Uterus (tissue), 4 donors: ENCODE measurements at places on chromosomes 5 and 9. TPM values are rescaled to one million over a fixed set of nuclear protein-coding genes. Genes with fewer than 3 reads are reported as not detected.
A peak's percentile ranks its signal among the peaks of the same experiment; 100 is the strongest.

Gene ENTPD8
- total RNA-seq = not detected

DNA sequence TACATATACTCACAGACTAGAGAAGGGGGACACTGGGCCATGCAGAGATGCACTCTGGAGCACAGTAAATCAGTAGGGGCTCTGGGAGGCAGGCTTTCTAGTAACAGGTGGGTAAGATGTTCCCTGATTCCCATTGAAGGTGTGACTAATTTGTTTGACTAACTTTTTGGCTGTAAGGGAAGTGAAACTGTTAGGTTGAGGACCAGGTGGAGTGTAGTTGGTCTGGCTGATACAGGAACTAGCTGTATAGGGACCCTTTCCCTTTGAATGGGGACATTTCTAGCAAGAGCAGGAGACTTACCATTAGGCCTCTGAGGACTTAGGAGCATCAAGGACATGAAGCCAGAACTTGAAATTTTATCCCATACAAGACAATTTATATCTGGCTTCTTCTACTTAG lies 989.6 kb upstream of the COX7C start:
- H3K27ac ChIP-seq = no peak overlapping the region
- no peaks in the 10 kb centered on the region for H3K36me3 ChIP-seq
- H3K4me1 ChIP-seq = no peaks in the 10 kb centered on the region
- no peak overlapping the region for H3K4me3 ChIP-seq
- DNase-seq = no peak
- H3K27me3 ChIP-seq = no peaks in the 10 kb centered on the region

GRCh38 chr9:13113751-13114150 lies 165.7 kb downstream of the MPDZ start:
- no peaks in the 10 kb centered on the region for H3K4me1 ChIP-seq
- no peaks in the 10 kb centered on the region for H3K27me3 ChIP-seq
- DNase-seq = no peak
- H3K27ac ChIP-seq = no peak overlapping the region
- H3K36me3 ChIP-seq = no peaks in the 10 kb centered on the region
- no peak overlapping the region for H3K4me3 ChIP-seq

DNA sequence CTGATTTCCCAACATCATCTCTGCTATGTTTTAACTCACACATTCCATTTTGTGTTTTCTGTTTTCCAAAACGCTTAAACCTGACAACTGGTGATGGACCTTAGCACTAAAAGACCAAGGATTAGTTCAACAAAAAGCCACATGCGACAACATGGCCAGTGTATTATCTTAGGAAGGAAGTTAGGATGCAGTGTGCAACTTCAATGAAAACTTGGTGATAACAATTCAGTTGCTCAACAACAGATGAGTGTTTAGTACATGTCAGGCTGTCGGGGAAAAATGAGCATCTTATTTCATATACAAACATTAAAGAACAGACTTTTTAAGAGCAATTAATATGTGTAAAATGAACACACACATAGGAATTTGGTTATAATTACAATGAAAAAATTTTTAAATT lies 780.0 kb downstream of the SEMA5A start:
- no peaks in the 10 kb centered on the region for H3K36me3 ChIP-seq
- H3K4me1 ChIP-seq = no peaks in the 10 kb centered on the region
- H3K27ac ChIP-seq = no peak overlapping the region
- H3K27me3 ChIP-seq = no peaks in the 10 kb centered on the region

DNA sequence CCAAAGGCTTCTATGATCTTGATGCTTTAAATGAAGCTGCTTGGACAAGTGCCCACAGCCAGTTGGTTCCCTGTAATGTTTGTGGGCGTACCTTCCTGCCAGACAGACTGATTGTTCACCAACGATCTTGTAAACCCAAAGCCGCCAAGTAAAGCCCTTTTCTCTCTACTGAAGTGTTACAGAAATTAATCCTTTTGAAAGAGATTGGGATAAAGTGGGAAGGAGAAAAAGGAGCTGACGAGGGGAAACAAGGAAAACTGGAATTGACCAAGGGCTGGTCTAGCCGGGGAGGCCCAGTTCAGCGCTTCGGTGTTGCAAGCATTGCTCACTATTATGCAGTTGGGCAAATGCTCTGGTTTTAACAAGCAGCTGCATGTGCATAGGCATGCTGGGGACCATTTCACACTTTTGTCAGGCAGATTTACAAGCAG lies 53.2 kb downstream of the ZNF474 start:
- H3K4me1 ChIP-seq = peaks cover 11% of the 10 kb centered on the region
- peak; percentile 41 for DNase-seq
- H3K4me3 ChIP-seq = no peak overlapping the region
- H3K27ac ChIP-seq = peak overlapping the region; percentile 69
- no peaks in the 10 kb centered on the region for H3K27me3 ChIP-seq

GRCh38 chr5:160556846-160557245 lies 135.2 kb downstream of the PTTG1 start:
- no peak for DNase-seq
- H3K4me1 ChIP-seq = no peaks in the 10 kb centered on the region
- no peak overlapping the region for H3K27ac ChIP-seq
- H3K4me3 ChIP-seq = no peak overlapping the region

Gene MOB3B
- 2.0 TPM for total RNA-seq

DNA sequence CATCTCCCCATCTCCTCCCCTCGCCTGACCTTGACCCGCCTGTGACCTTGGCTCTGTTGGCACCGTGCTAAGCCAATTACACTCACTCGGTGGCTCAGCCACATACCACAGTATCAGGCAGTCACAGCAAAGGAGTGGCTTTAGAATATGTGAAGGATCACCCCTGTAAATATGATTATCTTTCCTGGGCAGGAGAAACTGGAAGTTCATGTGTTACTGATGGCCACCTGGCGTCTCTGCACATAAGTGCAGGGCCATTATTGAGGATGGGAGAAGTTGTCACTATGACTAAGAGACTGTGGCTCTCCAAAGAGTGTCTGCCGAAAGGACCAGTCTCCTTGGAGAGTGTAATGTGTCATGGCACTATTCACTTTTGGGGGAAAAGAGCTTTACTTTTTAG lies 116.9 kb upstream of the S1PR3 start:
- H3K4me3 ChIP-seq = no peak overlapping the region
- no peak overlapping the region for H3K27ac ChIP-seq
- no peaks in the 10 kb centered on the region for H3K27me3 ChIP-seq

- H3K36me3 ChIP-seq = peaks cover 4% of the 10 kb centered on the region
- H3K4me3 ChIP-seq = no peak overlapping the region
- H3K27me3 ChIP-seq = no peaks in the 10 kb centered on the region
- H3K4me1 ChIP-seq = no peaks in the 10 kb centered on the region
- H3K27ac ChIP-seq = no peak overlapping the region
- no peak for DNase-seq
Measured at GRCh38 chr9:31146485-31147166, 1237.8 kb upstream of the ACO1 start.

Gene ARL14EPL
- total RNA-seq = not detected

DNA sequence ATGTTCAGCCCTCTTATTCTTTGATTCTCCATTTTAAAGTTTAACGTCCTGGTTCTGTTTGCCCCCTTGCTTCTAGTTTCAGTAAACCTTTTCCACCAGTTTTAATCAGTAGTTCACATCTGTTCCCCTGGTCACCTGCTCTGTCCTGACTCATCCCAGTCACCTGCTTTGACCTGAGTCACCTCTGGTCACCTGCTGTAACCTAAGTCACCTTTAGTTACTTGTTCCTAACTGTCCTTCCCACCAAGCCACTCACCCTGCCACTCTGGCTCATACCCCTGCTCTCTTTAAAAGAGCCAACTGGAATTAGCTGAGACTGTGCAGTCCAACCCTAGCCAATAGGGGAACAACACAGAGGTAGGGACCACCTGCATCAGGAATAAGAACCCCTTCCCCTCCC lies 43.0 kb downstream of the SEMA6A start:
- H3K36me3 ChIP-seq = no peaks in the 10 kb centered on the region
- H3K4me1 ChIP-seq = no peaks in the 10 kb centered on the region
- no peak overlapping the region for H3K27ac ChIP-seq
- no peaks in the 10 kb centered on the region for H3K27me3 ChIP-seq
- DNase-seq = no peak
- no peak overlapping the region for H3K4me3 ChIP-seq

- no peak overlapping the region for H3K4me3 ChIP-seq
- H3K27me3 ChIP-seq = no peaks in the 10 kb centered on the region
- no peak for DNase-seq
- H3K4me1 ChIP-seq = no peaks in the 10 kb centered on the region
- no peak overlapping the region for H3K27ac ChIP-seq
Measured at GRCh38 chr5:155024015-155024414, 10.5 kb downstream of the KIF4B start.

DNA sequence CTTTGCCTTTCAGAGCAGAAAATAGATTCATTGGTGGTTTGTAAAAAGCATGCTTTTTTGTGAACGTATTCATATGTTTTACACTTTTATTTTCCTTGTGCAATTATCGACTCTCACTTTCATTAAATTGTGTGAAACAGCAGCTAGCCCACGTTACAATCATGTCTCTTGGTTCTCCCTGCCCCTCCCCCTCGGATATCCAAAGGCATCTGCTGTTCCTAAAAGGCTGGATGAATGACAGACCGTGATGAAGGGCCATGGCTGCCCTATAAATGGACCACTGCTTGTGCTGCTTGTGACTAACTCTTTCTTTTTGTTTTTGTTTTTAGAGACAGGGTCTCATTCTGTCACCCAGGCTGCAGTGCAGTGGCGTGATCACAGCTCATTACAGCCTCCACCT lies 17.0 kb upstream of the SEMA4D start:
- no peaks in the 10 kb centered on the region for H3K27me3 ChIP-seq
- DNase-seq = no peak
- H3K36me3 ChIP-seq = no peaks in the 10 kb centered on the region
- no peaks in the 10 kb centered on the region for H3K4me1 ChIP-seq
- H3K4me3 ChIP-seq = no peak overlapping the region
- H3K27ac ChIP-seq = no peak overlapping the region

Gene TNC
- 242 TPM for total RNA-seq

GRCh38 chr5:1934801-1935429 lies 52.2 kb upstream of the IRX4 start:
- H3K27me3 ChIP-seq = no peaks in the 10 kb centered on the region
- no peak for DNase-seq
- H3K4me3 ChIP-seq = no peak overlapping the region
- H3K4me1 ChIP-seq = no peaks in the 10 kb centered on the region

DNA sequence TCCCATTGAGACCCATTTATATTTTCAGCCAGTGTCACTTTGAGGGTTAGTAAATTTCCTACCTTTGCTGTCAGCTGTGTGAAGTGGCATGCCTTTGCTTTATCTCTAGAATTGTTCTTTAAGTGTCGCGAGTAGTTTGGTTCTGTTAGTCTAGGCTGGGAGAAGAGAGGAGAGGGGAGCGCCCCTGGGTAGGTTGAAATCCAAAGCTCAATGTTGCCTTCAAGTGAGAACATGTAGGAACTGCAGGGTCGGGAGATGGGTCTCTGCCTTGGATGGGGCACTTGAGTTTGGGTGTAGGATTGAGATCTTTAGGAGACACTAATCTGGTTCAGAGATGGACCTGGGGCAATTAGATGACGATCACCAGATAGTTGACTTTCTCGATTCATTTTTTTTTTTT lies 46.3 kb downstream of the STC2 start:
- DNase-seq = no peak
- H3K4me1 ChIP-seq = no peaks in the 10 kb centered on the region
- H3K36me3 ChIP-seq = no peaks in the 10 kb centered on the region

DNA sequence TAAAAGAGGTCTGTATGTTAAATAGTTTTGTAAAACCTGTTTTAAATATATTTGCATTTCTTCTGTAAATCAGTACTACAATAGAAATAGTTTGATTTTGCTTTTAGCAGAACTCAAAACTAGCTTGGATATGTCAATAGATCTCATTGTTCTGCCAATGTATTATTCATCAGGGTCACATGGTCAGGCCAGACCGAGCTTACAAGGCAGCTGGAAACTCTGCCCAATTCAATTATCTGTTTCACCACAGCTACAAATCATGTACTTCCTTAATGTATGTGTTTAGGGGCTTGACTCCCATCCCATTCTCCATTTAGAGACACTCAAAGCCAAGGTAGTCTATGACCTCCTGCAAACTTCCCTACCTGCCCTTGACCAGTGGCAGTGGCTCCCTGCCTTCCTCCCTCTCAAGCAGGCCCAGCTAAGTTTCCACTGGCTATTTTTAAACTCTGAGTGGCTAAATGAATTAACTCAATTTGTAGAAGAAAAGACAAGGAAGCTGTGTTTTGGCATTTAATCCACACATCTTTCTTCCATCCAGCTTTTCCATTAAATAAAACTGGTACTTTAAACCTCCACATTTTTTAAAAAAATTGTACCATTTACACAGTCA lies 46.4 kb upstream of the SELENOP start:
- no peak for DNase-seq
- H3K36me3 ChIP-seq = no peaks in the 10 kb centered on the region
- no peak overlapping the region for H3K4me3 ChIP-seq
- H3K27ac ChIP-seq = peak overlapping the region; percentile 40
- H3K27me3 ChIP-seq = no peaks in the 10 kb centered on the region

DNA sequence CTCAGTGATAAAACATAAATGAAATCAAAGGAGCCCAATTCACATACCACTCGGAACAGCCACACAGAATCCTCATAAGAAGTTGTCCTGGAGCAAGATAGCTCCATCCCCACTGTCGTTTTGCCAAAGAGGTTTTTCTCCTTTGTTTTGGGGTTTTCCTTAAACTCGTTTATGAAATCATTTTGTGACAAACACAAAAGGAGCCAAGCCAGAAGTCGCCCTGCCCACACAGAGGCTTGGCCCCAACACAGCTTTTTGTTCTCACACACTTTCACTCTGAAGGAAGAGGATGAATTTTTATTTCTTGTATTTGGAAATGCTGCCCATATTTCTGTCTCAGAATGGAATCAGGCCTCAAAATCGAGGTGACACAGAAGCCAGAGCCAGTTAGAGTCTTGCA lies 113.4 kb downstream of the HSD17B3 start:
- H3K4me1 ChIP-seq = no peaks in the 10 kb centered on the region
- no peak overlapping the region for H3K27ac ChIP-seq
- no peak for DNase-seq
- no peaks in the 10 kb centered on the region for H3K27me3 ChIP-seq
- H3K36me3 ChIP-seq = no peaks in the 10 kb centered on the region

DNA sequence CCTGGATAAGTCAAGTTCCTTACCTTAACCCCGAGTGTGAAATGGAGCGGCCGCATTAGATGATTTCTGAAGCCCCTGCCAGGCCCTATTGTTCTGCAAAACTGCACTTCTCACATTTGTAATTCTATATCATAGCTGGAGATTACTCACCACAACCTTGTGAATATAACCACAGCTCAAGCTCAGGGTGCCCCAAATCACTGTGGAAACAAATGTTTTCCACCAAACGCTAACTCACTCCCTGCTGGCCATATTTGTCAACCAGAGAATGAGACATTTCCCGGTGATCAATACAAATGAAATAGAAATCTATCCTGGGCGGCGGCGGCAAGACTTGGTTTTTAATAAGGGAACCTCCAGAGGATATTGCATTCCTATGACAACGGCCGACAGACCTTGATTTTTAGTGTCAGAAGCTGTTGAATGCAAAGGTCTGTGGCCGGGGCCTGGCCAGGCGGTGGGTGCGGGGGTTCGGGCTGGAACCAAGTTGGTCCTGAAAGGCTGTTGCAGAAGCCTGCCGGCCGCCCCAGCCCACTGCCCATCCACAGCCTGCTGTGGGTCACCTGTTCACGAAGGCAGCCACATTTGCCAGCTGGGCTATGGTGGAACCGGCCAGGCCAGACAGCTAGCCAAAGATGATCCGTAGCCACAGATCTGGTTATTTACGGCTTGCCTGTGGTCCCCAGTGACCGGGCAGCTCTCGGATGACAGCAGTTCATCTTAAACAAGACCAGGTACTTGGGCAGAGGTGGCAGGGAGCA lies 93.9 kb upstream of the LMX1B start:
- H3K27ac ChIP-seq = no peak overlapping the region
- no peak for DNase-seq
- peaks cover 29% of the 10 kb centered on the region for H3K27me3 ChIP-seq
- H3K4me1 ChIP-seq = no peaks in the 10 kb centered on the region
- H3K36me3 ChIP-seq = no peaks in the 10 kb centered on the region

- H3K27ac ChIP-seq = no peak overlapping the region
- no peaks in the 10 kb centered on the region for H3K36me3 ChIP-seq
- no peaks in the 10 kb centered on the region for H3K4me1 ChIP-seq
- H3K4me3 ChIP-seq = no peak overlapping the region
- no peaks in the 10 kb centered on the region for H3K27me3 ChIP-seq
Measured at GRCh38 chr9:100689635-100690034, 111.8 kb downstream of the CAVIN4 start.
